NCI-H2029 (cell line): ENCODE measurements at places on chromosomes 3 and 15.

DNA sequence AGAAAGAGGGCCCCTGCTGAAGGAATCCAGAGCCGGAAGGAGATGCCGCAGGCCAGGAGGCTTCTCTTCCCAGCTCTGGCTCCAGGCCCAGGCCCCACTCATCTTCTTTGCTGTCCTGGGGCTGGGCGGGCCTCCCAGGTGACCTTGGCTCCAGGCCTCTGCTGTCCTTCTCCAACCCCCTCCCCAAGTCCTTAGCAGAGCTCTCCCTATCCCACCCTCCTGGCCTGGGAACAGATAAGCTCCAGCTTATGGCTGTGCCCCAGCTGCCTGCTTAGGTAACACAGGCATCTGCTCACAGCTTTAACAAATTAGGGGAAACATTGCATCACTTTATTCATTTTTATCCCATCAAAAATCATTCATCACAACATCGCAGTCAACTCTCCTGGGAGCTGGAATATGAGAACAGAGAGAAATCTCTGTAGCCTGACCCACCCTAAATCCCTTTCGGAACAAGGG, 86.9 kb downstream of the SEMA5B start:
- DNase-seq = no peak

GRCh38 chr15:38991701-38992100, 427.1 kb upstream of the RASGRP1 start:
- no peak for DNase-seq

GRCh38 chr15:88120026-88120425, 136.5 kb downstream of the NTRK3 start:
- no peak for DNase-seq

DNA sequence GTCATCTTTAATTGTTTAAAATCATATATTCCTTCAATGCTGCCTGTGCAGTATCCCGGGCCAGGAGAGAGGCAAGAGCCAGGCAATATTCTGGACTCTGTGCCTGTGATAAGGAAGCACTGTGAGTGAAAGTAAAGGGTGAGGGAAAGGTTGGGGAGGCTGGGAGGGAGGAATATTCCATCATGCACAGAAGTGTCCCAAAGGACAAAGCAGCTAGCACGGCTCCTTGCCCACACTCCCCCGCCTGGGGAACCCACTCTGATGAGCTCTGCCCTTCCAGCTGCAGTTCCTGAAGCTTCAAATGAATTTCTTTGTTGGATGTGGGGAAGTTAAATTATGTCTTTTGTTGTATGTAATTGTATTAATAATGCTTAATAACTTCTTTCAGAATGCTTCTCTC, 1.5 kb upstream of the PRICKLE2 start:
- DNase-seq = no peak

- DNase-seq = no peak
These were observed 278.2 kb downstream of the GABRG3 start for GRCh38 chr15:27249046-27249759.

GRCh38 chr15:57146506-57147201, 228.2 kb downstream of the TCF12 start:
- DNase-seq = peak; percentile 45

DNA sequence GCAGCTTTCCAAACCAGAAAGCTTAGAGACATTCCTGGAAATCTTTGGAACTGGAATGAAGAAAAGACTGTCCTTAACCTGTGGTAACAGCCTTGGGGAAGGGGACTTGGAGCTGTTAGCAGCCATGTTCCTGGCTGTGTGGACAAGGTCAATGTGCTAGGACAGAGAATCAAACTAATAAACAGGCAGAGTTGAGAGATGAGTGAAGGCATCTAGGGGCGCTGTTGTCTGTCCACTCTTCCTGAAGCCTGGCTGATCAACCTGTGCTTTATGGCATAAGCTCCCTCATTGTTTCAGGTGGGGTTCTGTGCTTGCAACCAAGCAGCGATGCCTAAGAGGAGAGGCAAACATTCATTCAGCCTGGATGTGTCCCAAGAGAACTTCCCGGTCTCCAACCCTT, 19.3 kb downstream of the ZNF860 start:
- DNase-seq = no peak

- no peak for DNase-seq
These were observed 48.5 kb upstream of the P3H2 start for GRCh38 chr3:190169243-190169642.

DNA sequence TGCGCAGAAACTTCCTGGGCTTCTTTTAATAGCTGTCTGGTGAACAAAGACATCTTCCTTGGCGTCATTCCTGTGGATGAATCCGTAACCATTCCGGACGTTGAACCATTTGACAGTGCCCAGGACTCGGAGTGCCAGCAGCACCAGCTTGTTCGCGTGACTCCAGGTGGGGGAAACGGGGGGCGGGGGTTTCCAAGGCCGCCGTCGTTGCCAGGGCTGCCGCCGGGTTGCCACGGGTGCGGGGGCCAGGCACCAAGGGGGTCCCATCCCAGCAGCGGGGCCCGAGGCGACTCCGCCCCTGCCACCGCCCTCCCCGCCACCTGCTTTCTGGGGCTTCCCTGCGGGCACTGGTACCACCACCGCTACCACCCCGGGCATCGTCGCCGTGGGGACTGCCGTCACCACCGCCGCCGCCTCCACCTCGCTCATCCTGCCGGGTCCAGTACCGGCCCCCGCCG, 22.8 kb downstream of the RGMA start:
- DNase-seq = no peak

DNA sequence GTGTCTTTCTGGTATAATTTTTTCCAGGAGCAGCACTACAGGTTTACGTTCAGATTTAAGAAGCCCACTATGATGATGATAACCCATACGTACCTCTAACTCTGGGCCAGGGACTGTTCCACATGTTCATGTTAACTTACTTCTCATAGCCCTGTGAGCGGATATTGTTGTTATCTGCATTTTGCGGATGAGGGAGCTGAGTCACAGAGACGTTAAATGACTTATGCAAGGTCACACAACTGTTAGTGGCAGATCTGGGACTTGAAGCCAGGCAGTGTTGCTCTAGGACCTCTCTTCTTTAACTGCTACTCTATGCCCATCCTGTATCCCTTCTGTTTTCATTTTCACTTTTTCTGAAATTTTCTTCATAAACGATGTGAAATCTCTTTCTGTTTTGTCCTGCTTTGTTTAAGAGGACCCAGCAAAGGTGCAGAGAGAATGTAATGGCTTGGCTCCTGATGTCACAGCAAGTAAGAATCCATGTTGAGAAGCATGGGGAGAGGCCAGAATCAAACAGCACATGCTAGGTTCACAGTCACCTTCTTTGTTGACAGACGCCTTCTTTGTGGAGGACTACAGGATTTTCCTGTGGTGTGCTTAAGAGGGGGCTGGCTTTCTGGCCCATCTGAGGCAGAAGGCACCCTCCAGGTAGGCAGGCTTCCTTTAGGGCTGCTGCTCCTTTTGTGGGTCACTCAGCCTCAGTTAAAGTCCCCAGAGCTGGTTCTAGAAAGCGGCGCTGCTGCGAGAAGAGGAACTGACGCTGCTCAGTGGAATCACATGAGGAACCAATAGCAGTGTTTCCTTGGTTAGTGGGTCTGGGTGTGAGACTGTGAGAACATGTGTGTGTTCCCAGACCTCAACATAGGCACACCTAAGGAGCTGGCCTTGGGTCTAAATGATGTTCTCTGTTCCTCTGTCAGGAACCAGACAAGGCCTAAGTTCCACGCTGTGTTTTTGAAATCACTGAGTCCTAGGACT, 121.6 kb downstream of the TMEM108 start:
- no peak for DNase-seq

DNA sequence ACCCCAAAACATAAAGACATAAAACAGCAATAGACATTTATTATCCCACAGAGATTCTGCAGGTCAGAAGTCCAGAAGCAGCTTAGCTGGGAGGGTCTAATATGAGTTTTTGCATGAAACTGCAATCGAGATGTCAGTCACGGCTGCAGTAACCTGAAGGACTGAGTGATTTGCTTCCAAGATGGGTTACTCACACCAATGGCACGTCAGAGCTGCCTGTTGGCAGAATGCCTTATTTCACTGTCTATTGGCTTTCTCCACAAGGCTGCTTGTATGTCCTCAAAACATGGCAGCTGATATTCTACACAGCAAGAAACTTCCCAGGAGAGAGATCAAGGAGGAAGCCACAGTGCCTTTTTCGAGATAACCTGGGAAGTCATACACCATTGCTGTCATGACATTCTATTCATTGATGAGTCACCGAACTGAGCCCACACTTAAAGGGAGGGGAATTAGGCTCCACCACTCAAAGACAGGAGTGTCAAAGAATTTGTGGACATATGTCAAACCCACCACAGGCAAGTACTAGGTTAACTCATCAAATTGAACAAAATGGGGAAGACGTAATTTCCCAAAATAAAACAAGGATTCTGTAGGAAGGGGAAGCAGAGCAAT, 122.2 kb downstream of the SYNPR start:
- DNase-seq = no peak

GRCh38 chr3:54176106-54176505, 53.8 kb downstream of the CACNA2D3 start:
- DNase-seq = peak; percentile 20

DNA sequence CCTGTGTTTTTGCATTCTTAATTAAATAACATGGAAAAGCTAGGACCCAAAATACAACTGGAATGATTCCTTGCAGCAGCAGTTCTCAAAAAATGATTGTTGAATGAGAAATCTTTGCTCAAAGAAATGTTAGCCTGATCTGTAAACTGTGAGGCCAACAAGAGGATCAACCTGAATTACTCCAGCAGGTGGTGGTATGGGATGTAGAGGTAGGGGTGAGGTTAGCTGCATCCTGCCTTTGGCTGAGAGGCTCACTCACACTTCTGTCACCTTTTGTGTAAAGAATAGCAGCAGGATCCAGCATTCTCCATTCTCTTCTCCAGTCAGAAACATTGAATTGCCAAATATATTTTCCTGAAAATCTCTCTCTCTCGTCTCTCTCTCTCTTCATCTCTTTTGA, 26.5 kb upstream of the FAM98B start:
- no peak for DNase-seq

DNA sequence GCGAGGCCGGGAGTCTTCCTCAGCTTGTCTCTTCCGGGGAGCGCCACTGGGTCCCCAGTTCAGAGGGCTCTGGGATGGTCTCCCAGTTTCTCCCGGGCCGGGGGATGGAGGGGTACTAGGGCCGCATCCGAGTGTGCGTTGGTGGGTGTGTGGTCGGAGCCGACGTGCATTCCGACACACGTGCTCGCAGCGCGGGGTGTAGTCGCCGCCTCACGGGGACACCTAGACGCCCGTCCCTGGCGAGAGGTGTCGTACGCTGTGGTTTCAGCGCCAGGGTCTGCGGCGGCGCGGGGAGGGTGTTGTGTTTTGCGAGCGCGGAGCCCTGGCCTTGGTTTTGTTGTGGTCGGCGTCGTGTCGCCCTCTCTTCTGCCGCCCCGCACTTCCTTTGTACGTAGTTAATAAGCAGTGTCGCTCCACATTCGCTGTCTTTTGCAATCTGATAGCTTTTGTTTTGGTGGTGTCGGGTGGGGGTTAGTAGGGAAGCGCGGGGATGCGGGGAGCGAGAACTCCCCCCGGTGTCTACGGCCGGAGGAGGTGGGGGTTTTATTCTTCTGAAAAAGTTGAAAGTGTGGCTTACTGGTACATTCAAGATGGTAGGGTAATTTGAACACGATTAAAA, 2.2 kb downstream of the IGF1R start:
- no peak for DNase-seq

- no peak for DNase-seq
These were observed 608 bp upstream of the SLC6A6 start for GRCh38 chr3:14401692-14402303.

DNA sequence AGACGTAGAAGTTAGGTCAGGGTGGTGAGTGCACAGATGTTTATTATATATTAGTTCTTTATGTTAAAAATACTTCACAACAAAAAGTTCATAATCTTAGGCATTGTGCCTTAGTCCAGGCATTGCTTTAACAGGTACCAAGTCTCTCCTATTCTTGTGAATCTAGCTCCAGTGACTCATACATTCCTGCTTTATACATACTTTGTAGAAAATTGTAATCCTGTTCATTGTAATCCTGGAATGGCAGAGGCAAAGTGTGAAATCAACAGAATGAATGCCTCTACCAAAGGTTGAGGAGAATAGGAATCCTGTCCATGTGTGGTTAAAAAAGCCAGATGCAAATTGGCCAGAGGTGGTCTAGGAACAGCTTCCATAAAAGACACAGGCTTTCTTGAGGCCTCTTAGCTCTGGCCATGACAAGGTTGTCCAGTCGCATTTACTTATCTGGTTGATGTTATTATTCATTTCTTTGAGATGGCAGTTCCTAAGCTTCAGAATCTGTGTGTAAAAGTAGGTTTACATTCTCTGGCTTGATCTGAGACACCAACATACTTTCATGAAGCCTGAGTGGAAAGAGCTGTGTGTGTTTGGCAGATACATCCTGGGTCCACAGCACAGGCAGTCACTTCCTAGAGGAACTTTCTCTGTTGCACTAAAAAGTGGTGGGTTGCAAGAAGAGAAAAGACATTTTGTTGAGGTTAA, 109.0 kb downstream of the CDIN1 start:
- no peak for DNase-seq

GRCh38 chr15:91407269-91407889, 307.3 kb downstream of the SV2B start:
- peak; percentile 21 for DNase-seq

DNA sequence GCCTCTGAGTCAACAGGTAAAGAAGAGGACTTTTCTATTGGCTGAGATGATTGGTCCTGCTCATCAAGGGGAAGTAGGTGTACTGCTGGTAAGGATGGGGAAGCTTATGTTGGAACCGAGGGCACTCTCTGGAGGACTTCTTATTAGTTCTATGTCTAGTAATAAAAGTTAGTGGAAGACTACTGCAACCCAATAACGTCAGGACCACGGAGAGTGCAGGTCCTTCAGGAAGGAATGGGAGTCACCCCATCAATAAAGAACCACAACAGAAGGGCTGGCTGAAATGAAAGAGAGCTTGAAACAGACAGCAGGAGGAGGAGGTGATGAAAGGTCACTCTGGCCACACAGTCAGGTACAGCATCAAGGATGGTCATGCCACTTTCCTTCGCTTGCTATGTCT, 68.8 kb upstream of the PRR23E start:
- DNase-seq = no peak

DNA sequence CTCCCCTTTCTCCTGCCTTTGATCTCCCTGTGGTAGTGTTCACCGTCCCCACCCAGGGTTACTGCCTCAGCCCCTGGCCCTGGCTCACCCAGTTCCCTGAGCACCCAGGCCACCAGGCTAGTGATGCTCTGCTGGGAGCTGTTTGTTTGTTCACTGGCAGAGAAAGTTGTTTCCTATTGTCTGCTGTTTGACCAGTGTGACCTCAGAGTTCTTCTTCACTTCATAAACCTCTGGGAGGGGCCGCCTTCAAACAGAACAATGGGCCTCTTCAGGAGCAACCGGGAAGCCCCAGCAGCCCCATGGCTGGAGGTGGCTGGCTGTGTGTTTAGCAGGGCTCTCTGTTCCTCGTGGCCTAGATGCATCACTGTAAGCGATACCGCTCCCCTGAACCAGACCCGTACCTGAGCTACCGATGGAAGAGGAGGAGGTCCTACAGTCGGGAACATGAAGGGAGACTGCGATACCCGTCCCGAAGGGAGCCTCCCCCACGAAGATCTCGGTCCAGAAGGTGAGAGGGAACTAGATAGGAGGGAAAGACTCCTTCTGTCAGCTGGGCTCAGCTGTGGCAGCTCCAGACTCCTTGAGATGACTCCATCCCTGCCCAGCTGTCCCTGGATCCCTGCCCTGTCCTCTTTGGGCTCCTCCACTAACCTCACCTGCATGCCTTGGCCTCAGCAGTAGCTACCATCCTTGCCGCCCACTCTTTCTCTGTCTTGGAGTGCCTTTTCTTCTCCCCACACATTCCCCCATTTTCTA, 3.4 kb downstream of the CLK3 start:
- DNase-seq = no peak
